Activated CD8-positive, alpha-beta memory T cell treated with anti-CD3 and anti-CD28 coated beads for 48 hours (primary cell): ENCODE measurements at places on chromosomes 6 and 20.

DNA sequence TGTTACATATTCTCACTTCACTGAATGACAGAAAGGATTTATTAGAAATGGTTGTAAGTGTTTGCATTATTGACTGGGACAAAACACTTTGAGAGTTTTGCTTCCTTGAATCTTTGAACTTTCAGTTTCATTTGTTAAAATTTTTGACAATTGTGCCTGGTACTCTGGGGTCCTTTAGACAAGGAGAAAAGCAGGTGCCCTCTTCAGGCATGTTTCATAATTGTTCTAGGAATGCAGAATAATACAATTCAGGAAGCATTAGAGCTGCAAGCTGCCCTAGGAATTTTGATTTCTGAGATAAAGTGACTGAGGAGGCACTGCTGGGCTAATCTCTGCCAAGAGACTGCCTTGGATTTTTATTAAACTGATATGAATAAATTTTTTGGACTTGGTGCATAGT is 49.7 kb downstream of the TOP1 start:
- no peak for DNase-seq

GRCh38 chr6:56152611-56153010 is 94.8 kb downstream of the COL21A1 start:
- DNase-seq: no peak

- DNase-seq: no peak
Measured at GRCh38 chr6:53611889-53612288, 53.7 kb downstream of the KLHL31 start.

- DNase-seq: no peak
Measured at GRCh38 chr20:1818247-1818840, 76.9 kb upstream of the SIRPA start.

- no peak for DNase-seq
Measured at GRCh38 chr20:31837896-31838397, 7.5 kb downstream of the FOXS1 start.
